ENCODE measurements at places on chromosomes 3 and 15.

DNA sequence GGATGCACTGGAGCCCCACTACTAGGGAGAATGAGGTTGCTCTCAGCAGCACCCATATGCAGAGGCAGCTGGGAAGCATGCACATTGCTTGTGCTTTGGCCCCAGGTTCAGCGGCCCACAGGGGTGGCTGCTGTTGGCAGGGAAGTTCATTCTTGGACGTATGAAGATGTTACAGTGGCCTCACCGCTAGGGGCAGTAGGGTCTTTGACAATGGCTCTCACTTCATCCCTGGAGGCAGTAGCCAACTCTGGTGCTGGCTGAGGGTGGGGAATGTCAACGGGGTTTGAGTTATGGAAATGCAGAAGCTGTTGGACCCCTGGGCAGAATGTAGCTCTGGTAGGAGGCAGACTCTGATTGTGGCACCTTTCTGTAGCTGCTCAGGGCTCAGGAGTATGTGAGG is 279.9 kb downstream of the SCAPER start:
- DNase-seq = no peak

DNA sequence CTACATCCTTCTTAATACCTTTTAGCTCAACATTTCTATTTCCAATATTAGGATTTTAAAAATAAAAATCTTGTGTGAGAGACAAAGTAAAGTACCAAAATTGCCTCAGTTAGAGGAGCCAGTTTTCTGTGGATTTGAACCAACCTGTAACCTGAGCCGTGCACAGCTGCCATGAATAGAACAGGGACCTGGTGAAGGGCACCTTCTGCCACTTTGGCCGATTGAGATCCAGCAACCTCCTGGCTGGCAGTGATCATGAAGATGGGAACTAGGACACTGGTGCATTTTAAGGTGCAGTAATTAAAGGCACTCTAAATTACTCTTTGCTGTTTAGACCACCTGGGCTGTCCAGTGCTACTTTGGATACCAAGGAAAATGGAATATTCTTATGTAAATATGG is 34.3 kb upstream of the TRAK1 start:
- DNase-seq = no peak

DNA sequence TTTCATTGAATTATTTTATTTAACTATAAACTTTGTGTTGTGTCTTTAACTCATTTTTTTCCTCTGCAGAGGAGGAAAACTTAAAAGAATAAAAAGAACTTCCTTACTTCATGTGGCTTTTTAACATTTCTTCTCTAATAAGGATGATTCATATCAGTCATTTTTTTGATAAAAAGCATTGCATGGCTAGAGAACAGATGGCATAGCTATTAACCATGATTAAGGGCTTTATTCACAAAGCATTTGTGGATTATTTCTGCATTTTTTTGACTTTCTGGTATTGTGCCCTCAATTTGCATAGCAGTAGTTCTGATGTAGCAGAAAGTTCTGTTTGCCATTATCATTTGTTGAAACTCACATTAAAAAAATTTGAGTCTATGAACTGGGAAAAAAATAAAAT is 540.8 kb downstream of the SI start:
- DNase-seq = no peak

DNA sequence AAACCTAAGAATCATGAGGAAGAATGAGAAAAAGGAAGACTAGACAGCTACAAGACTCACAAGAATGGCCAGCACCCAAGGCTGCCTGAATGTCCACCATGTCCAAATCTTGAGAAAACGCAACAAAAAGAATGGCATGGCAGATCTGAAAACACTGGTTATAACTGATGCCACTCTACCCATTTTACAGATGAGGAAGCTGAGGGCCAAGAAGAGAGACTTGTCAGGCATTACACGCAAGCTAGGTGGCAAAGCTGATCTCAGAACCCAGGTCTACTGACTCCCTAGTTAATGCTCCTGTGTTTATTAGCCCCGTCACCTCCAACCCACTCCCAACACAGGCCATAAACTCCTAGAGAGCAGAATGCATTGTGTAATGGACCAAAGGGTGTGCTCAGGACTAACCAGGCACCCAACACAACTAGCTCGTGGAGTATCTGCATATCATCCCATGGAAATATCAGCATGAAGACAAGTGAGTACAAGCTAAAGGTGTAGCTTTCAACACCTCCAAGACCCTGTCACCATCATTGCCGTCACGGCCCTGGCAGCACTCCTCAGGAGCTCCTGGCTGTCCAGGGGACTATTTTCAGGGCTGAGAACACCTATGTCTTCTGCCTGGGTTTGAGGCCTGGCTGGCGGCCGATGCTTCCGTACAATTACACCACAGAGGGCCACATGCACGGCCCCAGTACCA is 111.7 kb downstream of the XXYLT1 start:
- DNase-seq = no peak

- DNase-seq = no peak
Measured at GRCh38 chr15:42456971-42457370, 34.0 kb downstream of the ZNF106 start.

DNA sequence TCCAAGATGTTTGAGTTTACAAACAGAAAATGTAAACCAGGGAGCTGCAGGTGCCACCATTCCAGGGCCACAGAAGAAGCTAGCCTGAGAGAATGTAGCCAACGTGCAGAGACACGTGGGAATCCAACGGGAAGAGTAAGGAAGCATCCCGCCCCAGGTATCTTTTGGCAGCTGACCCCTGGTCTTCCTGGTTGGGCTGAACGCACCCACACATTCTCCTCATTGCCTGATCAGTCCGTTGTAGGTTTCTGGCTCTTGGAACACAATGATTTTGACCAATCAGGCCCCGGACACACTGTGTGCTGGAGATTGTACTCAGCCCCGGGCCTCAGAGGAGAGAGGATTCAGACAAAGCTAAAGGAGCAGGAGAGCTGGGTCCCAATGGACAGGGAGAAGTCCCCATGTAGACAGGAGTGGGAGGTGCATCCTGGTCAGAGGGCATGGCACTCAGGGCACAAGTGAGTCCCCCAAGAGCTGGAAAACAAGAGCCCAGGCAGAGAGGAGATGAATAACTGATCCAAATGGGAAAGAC is 102.3 kb downstream of the TPRA1 start:
- DNase-seq = no peak

- no peak for DNase-seq
Measured at GRCh38 chr3:61600195-61600594, 38.8 kb downstream of the PTPRG start.

GRCh38 chr3:170307671-170308405 is 49.7 kb upstream of the SKIL start:
- no peak for DNase-seq

DNA sequence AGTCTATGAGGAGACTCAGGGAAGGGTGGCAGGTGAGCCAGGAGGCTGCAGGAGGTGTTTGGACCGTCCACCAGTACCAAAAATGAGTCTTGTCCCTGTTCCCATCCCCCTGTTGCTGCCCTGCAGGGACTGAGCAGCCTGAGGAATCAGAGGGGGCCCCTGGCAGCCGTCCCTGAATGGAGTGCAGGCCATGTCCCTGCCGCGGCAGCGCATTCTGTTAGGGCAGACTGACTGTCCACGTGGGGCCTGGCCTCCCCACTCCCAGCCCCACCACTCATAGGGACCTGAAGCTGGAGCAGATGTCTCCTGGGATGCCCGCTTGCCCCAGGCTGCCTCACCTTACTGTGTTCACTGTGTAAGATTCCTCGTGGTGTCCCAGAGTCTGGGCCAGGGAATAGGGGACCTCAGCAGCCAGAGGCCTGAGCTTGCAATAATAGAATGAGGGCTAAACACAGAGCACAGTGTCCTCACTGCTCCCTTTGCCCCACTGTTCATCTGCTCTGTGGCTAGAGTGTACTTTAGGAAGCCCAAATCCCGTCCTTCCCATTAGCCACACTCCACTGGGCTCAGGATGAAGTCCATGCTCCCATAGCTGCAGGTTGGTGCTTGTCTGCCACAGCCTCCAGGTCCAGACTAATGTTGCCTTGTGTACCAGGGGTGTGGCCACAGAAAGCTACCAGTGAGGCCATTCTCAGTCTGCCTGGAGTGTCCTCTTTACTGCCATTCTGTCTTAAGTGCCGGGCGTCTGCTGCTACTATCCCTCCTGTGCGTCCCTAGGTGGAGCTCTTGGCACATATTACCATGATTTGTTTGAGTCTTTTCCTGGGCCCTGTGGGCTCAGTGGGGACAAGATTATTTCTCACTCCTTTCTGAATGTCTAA is 63.2 kb downstream of the HCN4 start:
- peak; percentile 36 for DNase-seq

DNA sequence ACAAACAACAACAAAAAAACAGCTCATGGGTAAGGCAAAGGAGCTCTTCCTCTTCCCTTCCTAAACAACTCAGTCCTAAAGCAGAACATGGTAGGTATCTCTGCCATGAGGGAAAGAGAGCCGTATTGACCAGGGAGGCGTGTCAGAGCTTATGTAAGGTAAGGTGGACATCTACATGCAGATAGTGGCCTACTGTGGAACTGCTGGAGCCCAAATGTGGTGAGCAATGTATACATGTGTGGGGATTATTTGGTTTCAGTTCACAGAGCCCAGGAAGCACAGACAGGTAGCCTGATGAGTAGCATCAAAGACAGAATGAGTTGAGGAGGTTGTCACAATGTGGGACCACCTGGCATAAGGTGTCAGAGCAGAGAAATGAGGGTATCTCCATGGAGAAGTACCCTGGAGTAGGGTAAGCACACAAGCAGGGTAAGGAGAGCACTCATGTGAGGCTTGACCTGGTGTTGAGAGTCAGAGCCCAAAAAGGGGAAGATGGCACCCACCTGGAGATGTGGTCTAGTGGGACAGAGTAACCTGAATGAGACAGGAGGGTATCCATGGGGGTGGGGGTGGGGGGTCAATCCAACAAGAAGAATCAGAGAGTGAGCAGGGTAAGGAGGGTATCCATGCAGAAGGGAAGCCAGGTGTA is 45.5 kb downstream of the DENND6A start:
- DNase-seq = no peak

- DNase-seq = no peak
Measured at GRCh38 chr3:62451211-62451887, 78.0 kb upstream of the FEZF2 start.

- DNase-seq = no peak
Measured at GRCh38 chr3:107681396-107681795, 158.6 kb downstream of the BBX start.

GRCh38 chr3:188472336-188472735 is 318.4 kb downstream of the LPP start:
- no peak for DNase-seq

DNA sequence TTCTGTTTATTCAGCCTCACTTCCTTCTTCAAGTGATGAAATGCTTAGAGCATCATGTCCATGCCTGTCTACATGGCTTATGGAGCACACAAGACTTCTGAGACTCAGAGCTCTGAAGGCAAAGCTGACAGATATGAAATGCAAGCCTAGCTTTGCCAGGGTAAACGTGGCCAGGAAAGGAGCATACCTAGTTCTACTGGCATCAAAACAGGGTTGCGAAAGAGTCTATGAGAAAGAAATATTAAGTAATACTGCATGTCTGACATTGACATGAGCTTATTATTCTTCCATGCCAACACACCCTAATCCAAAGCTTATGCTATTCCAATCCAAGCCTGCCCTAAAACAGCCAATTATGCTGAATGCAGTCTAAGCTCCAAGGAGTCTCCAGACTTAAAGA is 391.5 kb downstream of the ERC2 start:
- DNase-seq = no peak

DNA sequence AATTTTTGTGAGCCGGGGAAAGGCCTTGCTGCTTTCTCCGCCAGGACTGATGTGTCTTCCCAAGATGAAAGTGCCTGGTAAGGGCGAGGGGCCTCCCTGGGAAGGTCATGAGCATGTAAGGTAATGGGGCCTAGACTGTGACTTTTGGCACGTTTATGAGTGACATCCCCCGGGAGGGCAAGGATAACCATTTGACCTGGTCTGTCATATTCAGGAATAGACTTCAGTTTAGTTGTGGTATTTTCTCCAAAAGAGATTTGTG is 631 bp upstream of the CNBP start:
- peak; percentile 27 for DNase-seq

DNA sequence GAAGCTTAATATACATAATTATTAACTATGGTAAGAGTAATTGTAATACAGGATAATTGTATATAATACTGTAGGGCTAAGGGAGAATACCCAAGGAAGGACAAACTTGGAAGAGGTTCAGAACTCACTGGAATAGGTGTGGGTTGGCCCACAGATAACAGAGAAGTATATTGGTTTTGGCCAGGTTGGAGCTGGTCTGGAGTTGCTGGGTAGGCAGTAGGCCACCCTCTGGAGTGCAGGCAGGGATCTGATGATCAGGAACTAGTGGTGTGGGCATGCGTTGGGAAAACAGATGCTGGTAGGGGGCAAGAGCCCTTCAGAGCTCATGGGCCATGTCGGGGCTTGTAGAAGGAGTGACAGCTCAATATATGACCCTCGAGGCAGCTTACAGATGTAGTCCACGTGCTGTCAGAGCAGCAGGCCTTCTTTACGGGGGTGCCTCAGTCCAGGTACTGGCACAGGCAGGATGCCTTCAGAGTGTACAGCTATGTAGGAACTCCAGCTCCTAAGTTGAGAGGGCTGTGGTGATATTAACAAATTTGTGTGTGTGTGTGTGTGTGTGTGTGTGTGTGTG is 12.4 kb downstream of the IREB2 start:
- DNase-seq = no peak

DNA sequence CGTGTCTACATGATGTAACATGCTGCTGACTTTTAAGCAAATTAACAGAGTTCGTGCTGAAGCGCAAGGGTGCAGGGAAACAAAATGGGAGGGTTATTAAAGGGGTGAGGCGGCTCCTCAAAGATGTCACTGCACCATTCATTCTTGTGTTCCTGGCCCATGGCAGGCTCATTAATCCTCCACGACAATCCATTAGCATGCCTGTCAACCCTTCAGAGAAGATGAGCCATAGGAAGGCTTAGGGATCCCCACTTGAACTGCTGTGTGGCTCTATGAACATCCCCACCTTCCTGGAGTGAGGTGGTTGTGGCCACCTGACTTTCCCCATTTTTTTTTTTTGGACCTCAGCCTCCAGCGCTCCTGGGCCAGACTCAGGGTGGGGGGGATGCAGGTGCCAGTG is 45.8 kb downstream of the IGF1R start:
- no peak for DNase-seq

DNA sequence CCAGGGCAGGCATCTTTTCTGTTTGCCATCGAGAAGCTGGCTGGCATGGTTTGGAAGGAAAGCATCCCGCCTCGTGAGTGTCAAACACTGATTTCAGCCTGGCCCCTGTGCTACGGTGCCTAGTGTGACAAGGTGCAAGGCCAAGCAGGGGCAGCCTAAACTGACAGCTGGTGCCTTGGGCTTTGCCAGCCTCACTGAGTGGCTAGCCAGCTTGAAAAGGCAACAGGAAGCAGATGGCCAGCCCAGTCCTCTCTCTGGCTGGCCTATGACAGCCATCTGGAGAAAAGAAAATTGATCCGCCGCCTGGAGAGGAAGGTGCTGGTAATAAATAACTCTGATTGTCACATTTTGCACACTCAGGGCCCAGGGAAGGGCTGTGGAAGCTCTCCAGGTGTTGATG is 52.2 kb downstream of the C3orf85 start:
- no peak for DNase-seq

DNA sequence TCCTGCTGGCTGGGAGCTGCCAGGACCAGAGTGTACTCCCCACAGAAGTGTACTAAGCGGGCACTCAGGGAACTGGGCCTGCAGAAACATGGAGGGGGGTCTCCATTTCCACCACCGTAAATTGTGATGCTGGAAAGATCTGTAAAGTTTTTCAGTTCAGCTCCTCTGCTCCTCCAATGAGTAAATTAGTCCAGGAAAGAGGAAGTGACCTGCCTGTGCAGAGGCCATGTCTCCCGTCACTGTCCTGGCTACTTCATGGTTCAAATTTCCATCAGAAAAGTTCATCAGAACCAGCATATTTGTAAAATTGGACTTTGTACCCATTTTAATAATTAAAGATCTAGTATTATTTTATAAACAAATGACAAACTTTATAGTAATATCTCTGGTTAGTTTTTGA is 226.7 kb upstream of the THBS1 start:
- DNase-seq = no peak
